T-helper 2 cell (primary cell): ENCODE measurements at places on chromosomes 5 and 9.

- DNase-seq = no peak
Observed at GRCh38 chr9:134412298-134412711, 86.0 kb downstream of the RXRA start.

DNA sequence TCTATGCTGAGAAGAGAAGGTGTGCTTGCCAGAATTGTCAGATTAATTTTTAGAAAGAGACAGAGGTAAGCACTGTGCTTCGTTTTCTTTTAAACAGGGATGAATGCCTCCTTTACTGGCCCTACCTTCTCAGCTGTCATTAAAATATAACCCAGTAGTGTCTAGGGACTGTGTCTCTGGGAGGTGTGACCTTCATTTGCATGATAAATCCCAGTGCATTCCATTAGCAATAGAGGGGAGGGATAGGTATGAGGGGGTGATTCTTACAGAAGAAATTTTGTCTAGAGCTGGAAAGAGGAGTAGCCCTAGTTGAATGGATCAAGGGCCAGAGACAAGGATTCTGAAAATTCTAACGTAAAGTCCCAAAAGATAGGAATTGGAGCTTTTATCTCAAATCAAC is 351.5 kb downstream of the BNC2 start:
- no peak for DNase-seq

GRCh38 chr9:111450124-111450523 is 34.1 kb downstream of the ECPAS start:
- no peak for DNase-seq

GRCh38 chr5:31768784-31769183 is 129.9 kb downstream of the PDZD2 start:
- no peak for DNase-seq

DNA sequence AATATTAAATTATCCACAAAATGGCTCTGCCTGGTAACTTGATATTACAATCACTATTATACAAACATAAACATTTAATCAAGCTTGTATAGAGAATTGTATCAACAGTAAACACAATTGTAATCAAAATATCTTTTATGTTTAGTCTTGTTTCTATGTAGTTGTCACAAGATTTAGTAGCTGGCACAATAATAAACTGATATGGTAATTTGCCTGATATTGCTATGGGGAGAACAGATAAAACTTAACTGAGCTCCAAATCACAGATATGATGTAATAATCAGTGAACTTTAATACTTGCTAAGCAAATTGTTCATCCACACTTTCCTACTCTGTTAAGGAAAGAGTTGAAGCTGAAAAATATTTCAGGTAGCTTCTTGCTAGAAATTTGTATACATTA is 189.8 kb downstream of the MPDZ start:
- DNase-seq = no peak

- no peak for DNase-seq
Observed at GRCh38 chr5:177067503-177067902, 19.2 kb upstream of the FGFR4 start.

DNA sequence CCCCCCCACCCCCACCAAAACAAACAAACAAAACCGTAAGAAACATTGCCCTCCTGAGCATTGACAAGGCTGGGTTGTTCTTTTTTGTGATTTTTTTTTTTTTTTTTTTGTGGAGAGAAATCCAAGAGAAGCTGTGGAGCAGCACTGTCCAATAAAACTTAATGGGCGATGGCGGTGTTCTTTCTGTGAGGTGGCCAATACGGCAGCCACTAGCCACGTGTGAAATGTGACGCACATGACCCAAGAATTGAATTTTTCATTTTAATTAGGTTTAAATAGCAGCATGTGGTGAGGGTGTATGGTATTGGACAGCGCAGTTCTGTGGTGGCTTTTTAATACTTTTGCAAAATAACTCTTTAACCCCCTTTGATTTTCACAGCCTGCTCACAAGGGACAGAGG is 251.1 kb downstream of the PDZD2 start:
- DNase-seq = no peak

- no peak for DNase-seq
Observed at GRCh38 chr5:146995878-146996277, 117.3 kb upstream of the PPP2R2B start.

DNA sequence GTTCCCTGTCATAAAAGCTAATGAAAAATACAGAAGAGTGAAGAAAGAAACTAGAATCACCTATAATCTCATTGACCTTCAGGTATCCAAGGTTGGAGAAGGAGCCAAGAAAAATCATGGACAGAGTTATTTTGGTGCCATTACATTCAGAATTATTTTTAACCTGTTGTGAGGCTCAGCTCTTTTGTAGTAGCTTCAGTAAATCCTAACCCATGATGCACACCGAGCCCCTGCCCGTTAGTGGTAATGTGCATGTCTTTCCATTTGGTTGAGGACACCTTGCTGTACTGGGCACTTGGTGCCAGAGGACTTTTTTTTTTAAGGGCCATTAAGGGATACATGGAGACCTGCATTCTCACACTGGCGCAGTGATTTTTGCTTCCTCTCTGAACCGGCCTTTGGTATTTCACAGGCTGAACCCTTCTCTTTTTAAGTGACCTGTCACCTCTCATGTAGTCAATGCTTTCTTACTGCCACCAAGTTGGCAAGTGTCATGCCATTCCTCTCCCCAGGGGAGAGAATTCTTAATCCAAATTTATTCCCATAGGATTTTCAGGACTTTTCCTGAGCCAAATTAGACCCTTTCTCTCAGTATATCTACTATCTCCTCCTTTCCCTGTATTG is 125.6 kb downstream of the SMARCA2 start:
- DNase-seq = no peak

DNA sequence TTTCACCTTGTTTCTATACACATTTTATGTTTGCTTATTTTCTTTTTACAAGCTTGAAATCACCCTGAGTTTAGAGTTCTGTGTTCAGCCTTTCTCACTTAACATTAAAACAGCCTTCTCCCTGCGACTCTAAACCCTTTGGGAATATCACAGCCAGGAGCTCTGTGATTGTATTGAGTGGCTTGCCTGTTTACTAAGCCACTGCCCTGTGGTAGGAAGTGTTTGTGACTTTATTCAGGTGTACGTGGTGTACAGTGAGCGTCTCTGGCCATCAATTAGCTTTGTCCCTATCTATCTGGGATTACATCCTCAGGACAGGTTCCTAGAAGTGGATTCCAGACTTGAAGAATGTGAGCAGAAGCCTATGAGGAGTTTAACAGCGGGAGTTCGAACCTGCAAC is 11.0 kb upstream of the NEURL1B start:
- no peak for DNase-seq
